ENCODE measurements at places on chromosomes 12 and 14.

GRCh38 chr12:122422730-122423257 lies 325 bp upstream of the CLIP1 start:
- no peak for DNase-seq

DNA sequence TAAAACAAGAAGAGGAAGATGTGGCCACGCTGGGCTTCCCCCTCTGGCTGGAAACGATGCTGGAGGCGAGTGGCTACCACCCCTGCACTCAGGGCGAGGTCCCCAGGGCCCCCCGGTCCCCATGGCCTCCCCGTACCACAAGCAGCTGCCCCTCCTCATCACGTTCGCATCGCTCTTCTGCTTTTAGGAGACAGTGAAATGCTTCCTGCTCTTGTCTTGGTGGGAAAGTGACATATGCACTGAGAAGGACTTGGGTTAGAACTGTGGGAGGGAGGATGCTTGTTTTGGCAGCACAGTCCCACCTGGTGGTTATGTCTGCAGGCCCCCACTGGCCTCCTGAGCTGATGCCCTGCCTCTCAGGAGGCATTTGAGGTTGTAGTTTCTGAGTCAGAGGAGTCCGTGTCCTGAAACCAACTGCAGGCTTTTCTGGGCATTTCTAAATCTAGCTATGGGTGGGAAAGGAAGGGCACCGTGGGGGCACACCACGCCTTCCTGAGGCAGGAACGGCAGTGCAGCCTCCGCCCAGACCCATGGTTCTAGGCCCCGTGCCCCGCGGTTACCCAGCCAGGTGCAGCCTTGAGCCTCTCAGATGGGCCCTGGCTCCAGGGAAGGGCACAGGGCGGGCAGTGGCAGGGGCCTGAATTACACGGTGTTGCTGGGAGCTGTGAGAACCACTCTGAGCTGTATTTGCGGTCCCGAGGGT lies 139.3 kb downstream of the ADGRD1 start:
- DNase-seq = peak; percentile 61

GRCh38 chr12:132610051-132610759 lies at the start of gene LRCOL1:
Gene LRCOL1, minus strand, starts transcription at chr12:132610582. Its CDS starts 4,331 bp downstream, at chr12:132606251.
- no peak for DNase-seq

DNA sequence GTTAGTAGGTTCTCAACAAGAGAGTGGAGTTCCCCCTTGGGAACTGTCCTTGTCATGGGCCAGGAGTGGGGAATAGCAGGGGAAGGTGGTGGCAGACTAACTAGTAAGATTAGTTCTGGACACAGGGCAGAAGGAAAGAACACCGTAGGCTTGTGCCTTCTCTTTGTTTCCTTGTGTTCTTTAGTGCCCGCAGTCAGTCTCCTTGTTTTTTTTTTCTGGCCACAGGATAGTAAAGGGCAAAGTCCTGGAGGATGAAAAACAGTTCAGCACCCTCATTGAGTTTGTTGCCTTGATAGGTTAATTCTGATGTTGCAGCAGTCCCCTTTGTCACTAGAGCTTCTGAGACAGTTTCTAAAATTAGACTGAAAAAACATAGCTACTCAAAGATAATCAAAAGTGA lies 8.4 kb downstream of the PEX5 start:
- no peak for DNase-seq

DNA sequence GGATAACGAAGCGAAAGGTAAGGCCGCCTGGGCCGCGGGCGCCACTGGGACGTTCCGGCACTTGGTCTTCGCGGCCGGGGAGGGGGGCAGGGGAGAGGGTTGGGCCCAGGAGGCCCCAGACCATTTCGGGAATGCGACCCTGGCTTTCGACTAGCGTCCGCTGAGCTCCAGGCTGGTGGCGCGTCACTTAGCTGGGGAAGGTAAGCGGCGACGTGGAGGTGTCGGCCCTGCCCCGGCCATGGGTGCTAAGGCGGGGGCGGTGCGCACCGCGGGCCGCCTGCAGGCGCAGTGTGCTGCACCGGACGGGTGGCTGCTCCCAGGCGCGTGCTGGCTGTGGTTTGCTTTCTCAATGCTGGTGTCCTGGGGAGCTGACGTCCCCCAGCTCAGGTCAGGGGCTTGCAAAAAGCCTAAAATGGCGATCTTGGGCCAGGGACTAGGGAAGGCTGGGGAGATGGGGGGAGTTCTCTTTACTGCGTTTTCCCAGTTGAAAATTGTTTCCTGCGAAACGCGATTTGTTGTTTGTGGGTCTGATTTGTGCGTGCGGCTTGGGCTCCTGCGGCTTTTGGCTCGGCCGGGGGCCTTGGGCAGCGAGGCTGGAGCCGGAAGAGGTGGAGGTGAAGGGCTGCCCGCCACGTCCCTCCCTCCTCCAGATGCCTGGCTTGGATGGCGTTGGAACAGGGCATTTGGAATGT lies 1.2 kb downstream of the HOXC10 start:
- no peak for DNase-seq

DNA sequence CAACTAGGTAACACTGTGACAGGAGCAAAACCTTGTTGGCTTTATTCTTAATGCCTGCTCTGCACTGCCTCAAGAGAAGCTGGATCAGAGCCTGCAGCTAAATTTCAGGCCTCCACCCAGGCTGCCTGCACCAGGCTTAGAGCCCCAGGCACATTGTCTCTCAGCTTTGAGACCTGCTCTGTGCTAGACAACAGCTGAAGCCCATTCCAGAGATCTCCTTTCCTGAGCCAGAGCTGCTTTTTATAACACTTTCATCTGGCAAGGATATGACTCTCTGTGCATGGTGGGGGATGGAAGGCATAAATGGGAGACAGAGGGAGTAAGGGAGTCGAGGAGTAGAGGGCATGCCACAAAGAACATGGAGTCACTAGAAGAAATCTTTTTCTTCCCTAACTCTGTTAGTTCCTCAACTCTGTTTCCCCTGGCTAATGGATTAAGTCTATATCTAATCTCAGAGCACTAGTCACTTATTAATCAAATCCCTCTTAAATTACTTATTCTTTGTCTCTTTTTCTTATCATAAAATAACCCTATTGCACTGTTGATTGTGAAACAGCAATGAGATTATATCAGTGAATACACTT lies 27.1 kb upstream of the LUM start:
- DNase-seq = no peak

DNA sequence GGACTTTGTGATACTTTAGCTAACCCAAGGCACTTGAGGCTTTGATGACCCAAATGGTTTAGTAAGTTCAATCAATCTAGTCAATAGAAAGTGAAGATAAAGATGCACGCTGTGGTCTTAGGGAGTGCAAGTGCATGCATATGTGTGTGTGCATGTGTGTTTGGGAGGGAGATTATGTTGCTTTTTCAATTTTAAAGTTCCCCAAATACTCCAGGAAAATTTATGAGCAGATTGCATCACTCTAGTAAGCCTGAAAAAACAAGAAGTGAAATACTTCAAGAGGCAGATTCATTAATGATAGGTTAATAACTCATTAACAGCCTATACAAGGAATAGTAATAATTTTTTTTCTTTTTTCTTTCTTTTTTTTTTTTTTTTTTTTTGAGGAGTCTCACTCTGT lies 12.4 kb upstream of the SIX1 start:
- DNase-seq = no peak

- DNase-seq = no peak
These were observed 15.4 kb upstream of the SLC6A13 start for GRCh38 chr12:278046-278445.

GRCh38 chr14:20498622-20499021 lies 6.7 kb upstream of the RNASE10 start:
- DNase-seq = no peak

Measured in GDM1 (cell line).